Kidney (tissue), 22 donors: ENCODE measurements at places on chromosomes 5 and 9. TPM values are rescaled to one million over a fixed set of nuclear protein-coding genes. Genes with fewer than 3 reads are reported as not detected.

Gene STXBP1
- polyA plus RNA-seq, result 14.3 TPM

Gene HMGCS1
- polyA plus RNA-seq, result 30.9 TPM

DNA sequence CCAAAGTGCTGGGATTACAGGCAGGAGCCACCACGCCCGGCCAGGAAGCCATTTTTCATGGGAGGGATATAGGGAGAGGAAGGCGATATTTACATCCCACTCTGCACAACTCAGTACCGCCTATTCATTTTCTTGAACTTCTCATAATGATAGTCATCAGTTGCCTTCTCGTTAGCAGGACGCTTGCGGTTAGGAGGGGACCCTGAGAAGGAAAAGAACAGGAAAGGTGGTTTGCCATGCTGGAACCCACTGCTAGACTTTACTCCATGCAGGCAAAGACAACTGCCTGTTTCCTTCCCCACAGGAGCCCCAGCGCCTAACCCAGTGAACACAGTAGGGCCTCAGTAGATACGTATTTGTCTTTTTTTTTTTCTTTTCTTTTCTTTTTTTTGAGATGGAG is 4.1 kb upstream of the TOR1A start:
- no peak for DNase-seq

Gene WWC1
- 74.4 TPM for polyA plus RNA-seq

DNA sequence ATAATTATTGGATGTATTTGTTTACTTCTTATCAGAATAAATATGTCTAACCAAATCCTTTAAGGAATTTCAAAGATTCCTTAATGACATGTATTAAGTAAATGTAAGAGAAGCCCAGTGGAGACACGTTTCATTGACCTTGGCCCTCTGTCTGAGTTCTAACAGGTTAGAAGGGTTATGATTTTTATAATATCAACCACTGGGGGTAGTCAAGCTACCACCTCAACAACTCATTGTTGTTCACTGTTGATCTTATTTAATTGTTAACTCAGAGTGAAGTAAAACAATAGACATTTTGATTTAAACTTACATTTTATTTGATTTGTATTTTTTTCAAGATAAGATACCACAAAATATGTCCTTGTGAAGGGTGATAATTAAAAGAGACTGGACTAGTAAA is 499.2 kb upstream of the COX7C start:
- DNase-seq, result no peak

Gene ENTPD8
- 5.0 TPM for polyA plus RNA-seq

DNA sequence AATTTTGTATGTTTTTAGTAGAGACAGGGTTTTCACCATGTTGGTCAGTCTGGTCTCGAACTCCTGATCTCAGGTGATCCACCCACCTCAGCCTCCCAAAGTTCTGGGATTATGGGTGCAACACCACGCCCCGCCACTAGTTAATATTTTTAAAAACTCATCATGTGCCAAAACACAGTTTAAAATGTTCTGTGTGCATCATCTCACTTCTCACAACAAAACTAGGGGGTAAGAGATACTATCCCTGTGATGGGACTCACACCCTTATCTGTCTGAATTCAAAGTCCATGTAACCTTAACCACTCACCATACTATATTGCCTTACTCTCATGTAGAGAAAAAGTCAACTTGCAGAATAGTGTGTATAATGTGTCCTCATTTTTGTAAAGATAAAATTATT is 2.6 kb downstream of the PKD2L2 start:
- DNase-seq, result no peak

- no peak for DNase-seq
Measured at GRCh38 chr5:76391014-76391413, 12.1 kb upstream of the IQGAP2 start.

- no peak for DNase-seq
Measured at GRCh38 chr5:25027061-25027460, 382.3 kb upstream of the CDH10 start.

Gene CBY3
- polyA plus RNA-seq, result not detected

GRCh38 chr9:91423785-91424402 is at the start of gene NFIL3:
NFIL3 (minus strand) TSS chr9:91423832; CDS start chr9:91410734, 13,098 bp downstream.
- peak; percentile 83 for DNase-seq

GRCh38 chr9:122780026-122780425 is 8.7 kb upstream of the OR5C1 start:
- DNase-seq, result no peak

- DNase-seq, result no peak
Measured at GRCh38 chr9:95449016-95449415, 67.8 kb downstream of the PTCH1 start.

Gene NRG2
- 4.6 TPM for polyA plus RNA-seq

Gene ALDH1A1
- 295 TPM for polyA plus RNA-seq

Gene TMEM215
- not detected for polyA plus RNA-seq

DNA sequence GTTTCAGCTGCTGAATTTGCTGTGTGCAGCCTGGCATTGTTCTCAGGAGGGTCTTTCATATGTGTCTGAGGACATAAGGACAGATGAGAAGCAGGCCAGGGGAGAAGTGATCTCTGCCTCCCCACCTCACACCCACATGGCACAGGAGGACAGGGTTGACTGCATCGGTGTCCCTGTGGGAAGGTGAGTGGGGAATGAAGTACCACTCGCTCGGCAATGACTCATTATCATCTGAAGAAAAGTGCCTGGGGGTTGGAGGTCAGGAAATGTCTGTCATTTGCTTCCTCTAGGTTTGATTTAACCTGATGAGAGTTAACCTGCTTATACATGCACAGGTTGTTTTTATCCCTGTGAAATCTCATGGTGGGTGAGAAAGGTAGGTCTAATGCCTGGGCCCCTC is 195.0 kb downstream of the GADD45G start:
- DNase-seq, result no peak

- DNase-seq, result peak; percentile 15
Measured at GRCh38 chr5:170441393-170441784, 52.2 kb upstream of the KCNMB1 start.

DNA sequence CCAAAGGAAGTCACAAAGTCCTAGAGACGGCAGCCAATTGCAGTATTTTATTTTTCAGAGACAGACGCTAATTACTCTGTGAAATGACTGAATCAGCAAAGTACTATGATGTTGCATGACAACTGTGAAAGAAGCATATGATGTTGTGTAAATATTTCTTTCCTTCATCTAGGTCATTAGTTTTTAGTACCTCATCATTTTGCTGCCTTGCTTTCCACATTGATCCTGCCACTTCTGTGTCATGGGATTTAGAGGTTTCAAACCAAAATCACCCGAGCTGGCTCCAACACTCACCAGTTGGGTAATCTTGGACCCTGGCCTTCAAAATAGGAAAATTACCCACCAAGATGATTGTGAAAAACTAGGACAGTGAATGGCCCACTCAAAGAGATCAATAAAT is 585.2 kb downstream of the ACTL7B start:
- DNase-seq, result no peak

GRCh38 chr5:174532455-174533453 is 191.6 kb upstream of the MSX2 start:
- DNase-seq, result peak; percentile 85

DNA sequence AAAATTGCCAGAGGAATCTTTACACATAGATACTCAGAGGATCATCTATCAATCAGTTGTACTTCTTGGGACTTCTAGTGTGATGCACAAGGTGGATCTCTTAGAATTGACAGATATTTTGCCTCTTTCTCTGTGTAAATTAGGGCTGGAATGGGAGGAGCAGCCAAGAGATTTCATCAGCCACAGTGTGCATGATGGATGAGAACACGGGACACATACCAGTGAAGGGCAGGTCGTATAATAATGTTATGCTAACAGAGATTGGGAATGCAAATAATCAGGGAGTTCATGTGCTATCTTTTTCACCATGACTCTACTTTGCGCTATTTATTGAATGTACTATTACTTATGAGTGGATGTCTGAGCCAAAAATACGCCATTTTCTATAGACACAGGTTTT is 43.3 kb upstream of the ISOC1 start:
- no peak for DNase-seq

- DNase-seq, result no peak
Measured at GRCh38 chr9:130867556-130867955, 29.1 kb downstream of the QRFP start.

- DNase-seq, result peak; percentile 90
Measured at GRCh38 chr5:173736923-173737412, 120.5 kb upstream of the BOD1 start.

Gene MAP1B
- polyA plus RNA-seq, result 3.6 TPM

GRCh38 chr5:139847790-139848507 is 52.3 kb downstream of the PSD2 start:
- peak; percentile 79 for DNase-seq

Gene TIFAB
- not detected for polyA plus RNA-seq

DNA sequence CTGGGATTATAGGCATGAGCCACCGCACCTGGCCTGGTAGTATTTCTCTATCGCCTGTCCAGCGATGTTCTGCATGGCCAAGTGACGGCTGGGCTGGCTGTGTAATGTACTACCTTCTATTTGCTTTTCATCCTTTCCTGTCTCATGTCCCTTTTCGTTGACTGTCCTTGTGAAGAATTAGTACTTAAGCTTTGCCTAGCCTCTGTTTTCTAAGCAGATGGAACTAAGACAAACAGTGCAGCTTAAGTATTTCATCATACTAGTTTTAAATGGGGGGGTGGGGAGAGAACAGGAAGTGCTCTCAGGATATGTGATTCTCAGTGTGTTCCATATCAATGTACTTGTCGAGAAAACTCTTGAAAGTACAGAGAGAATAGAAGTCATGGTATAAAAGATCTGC is 31.7 kb upstream of the CCL21 start:
- DNase-seq, result no peak

DNA sequence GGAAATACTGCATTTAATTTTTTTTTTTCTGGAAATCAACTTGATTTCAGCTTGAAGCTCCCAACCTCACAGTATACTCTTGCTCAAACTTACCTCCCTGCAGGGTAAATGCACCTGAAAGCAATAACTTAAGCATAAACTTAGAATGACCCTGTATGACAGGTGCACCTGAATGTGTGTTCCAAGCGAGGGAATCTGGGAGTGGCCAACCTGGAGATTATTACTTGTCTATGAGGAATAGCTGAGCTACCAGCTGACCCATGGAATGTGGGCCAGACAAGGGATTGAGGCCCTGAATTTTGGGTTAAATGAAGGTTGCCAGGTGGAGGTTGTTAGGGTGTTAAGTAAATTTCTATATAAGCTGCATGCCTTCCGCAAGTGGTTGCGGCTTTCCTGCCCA is 140.6 kb downstream of the OSTF1 start:
- peak; percentile 6 for DNase-seq

GRCh38 chr5:133402775-133403174 is 209.6 kb downstream of the FSTL4 start:
- DNase-seq, result no peak

GRCh38 chr5:94969174-94969573 is 315.7 kb downstream of the MCTP1 start:
- no peak for DNase-seq

GRCh38 chr9:92657296-92658094 is 12.4 kb downstream of the IPPK start:
- no peak for DNase-seq

- peak; percentile 52 for DNase-seq
Measured at GRCh38 chr9:78295731-78296130, 1.2 kb upstream of the PSAT1 start.

DNA sequence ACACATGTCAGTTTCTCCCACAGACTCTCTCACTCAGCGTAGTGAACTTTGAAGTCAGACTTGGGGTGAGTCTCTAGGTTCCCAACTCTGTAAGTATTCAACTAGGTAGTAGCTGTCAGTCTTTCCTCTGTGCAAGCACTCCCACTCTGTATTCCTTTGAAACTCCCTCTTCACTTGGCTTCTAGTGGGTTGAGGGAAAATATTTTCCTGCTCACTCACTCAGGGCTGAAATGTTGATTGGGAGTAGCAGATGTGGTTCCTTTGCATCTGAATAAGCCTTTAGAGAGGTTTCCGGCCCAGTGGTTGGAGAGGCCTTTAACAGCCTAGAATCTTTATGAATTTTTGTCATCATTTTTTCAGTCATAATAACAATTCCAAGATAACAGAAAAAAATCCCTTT is 18.1 kb upstream of the ARRDC3 start:
- DNase-seq, result no peak

GRCh38 chr5:148014276-148014675 is 49.5 kb upstream of the SPINK5 start:
- no peak for DNase-seq

DNA sequence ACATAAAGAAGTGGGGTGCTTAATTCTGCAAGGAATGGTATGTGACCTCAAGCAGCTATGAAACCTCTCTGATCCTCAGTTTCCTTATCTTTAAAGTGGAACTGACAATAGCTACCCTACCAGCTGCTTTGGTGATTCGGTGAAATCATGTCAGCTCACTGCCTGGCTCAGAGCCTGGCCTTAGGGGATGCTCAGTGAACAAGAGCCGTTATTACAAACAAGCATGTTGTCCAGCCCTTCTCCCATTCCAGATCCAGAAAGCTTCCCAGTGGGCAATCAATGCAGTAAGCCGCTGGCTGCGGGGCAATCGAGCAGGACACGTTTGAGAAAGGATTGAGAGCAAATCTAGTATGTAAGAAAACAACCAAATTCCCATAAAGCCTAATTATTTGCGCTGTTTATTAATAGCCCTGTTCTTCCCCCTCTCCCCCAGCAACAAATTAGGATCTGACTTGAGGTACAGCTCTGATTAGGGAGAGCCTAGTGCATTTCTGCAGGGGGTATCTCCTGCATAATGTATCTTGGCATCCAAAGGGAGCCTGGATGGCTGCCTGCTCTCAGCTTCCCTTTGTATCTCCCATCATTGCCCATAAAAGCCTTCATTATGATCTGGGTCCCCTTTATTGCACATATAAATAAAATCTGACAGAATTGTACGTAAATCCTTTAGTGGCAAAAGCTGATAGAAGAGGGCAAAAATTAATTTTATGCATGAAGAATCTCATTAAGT is 371.4 kb downstream of the TMEM232 start:
- DNase-seq, result no peak

DNA sequence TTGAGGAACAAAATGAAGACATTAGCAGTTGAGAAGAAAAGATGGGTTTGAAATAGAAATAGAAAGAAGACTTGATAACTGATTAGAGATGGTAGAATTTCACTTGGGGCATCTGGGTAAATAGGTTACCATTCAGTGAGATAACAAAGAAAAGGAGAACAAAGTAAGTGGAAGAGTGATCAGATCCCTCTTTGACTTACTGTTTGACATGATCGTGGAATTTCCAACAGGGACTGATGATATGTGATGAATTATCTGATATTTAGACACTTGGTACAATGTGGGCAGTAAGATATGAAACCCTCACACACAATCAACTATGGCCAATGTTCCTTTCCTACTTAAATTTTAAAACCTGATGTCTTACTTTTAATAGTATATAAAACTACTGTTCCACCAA is 70.1 kb upstream of the STARD4 start:
- DNase-seq, result no peak

DNA sequence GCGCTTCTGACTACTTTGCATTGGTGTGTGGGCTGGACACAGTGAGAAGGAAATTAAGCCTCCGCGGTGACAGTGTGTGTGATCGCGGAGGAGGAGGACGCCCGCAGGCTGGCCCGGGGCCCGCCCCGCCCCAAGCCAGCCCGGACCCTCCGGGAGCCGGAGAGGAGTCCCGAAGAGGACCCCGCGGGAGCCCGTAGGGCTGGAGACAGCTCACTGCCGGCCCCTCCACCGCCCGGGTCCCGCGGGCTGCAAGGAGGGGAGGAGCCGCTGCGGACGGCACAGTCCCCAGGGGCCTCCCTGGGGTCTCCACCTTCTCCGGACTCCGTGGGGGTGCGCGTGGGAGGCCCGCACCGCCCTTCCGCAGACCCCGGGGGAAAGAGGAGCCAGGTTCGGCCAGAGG is 146.4 kb upstream of the ERCC6L2 start:
- DNase-seq, result no peak
